ENCODE measurements at places on chromosomes 6 and 20.

- no peak for DNase-seq
Observed at GRCh38 chr20:53853111-53853713, 217.2 kb downstream of the BCAS1 start.

DNA sequence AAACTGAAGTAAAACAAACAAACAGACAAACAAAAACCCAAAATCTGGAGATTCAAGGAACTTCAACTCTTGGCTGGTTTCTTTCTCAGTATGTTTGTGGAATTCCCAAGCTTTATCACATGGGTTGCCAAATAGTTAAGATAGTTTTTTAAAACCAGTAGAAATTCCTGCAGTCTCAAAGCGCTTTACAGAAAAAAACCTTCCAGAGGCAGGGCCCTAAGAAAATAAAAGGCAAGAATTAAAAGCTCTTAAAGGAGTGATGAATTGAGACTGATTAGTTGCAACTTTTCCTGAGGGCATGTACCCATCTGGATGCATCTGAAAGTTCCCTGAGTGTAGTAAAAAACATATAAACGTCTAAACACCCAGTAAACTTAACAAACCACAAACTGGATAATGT lies 25.9 kb upstream of the PTCHD4 start:
- no peak for DNase-seq

DNA sequence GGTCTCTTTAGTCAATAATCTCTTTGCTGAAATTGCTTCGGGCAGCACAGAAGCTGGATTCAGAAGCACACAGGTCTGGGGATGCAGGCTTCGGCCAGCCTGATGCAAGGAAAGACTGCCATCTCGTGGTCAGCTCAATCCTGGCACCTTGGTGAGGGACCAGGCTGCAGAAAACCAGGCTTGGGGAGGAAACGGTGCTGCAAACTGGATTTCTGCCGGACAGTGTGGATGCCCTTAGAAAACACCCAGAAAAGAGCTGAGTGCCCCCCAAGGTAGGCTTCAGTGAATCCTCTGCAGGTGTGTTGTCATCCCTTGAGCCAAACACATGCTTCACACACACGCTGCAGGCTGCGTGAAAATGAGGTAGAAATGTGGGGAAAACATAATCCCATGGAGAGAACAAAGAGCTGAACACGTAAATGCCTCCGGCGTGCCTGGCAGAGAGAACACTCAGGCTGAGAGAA lies 89.8 kb upstream of the PAX1 start:
- DNase-seq: peak; percentile 64

GRCh38 chr6:169371344-169372127 lies 117.9 kb upstream of the THBS2 start:
- DNase-seq: no peak

DNA sequence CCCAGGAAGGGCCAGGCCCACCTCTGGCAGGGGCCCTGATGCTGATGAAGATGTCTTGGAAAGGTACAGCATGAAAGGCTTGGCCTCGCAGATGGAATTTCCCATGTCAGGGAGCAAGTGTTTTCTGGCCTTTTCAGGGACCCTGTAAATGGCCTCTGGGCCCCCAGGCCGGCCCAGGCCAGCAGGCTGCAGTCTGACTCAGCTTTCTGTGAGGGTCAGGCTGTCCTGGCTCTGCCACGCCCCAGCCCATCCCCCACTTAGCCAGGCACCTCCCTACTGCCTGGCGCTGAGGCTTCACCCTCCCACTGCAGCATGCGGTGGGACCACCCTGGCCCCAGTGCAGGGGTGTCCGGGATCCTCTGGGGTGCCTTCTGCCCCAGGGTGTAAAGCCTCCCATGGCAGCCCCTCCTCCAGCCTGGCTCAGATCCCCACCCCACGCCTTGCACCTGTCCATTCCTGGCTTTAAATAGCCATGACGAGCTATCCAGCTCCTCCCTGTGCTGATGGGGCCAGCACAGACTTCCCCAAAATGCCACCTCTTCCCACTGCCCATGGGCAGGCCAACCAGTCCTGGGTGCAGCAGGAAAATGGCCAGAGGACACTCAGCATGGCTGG lies 35.6 kb upstream of the GATA5 start:
- no peak for DNase-seq

- DNase-seq: no peak
Observed at GRCh38 chr20:50129662-50130355, 16.9 kb upstream of the UBE2V1 start.
